Caki2 (cell line): ENCODE measurements at places on chromosomes 12 and 14. TPM values are rescaled to one million over a fixed set of nuclear protein-coding genes. Genes with fewer than 3 reads are reported as not detected.

Gene HPD
- 12.7 and 13.4 TPM in 2 replicates for total RNA-seq

Gene SRRM4
- total RNA-seq = not detected in 2 replicates

Gene MYH7
- not detected in 2 replicates for total RNA-seq

Gene NEDD1
- 10.7 and 15.4 TPM in 2 replicates for total RNA-seq

Gene LMNTD1
- 3.4 TPM in 1 of 2 replicates, not detected in the other for total RNA-seq

Gene RNF212B
- not detected in 2 replicates for total RNA-seq

Gene TGM1
- 0.44 TPM in 1 of 2 replicates, not detected in the other for total RNA-seq

Gene TAS2R42
- not detected in 2 replicates for total RNA-seq

Gene ZNF664
- total RNA-seq = 44.9 and 63.4 TPM in 2 replicates

Gene POLE2
- total RNA-seq = 37.1 and 60.2 TPM in 2 replicates

Gene FLRT2
- total RNA-seq = under 0.01 and 0.07 TPM in 2 replicates

DNA sequence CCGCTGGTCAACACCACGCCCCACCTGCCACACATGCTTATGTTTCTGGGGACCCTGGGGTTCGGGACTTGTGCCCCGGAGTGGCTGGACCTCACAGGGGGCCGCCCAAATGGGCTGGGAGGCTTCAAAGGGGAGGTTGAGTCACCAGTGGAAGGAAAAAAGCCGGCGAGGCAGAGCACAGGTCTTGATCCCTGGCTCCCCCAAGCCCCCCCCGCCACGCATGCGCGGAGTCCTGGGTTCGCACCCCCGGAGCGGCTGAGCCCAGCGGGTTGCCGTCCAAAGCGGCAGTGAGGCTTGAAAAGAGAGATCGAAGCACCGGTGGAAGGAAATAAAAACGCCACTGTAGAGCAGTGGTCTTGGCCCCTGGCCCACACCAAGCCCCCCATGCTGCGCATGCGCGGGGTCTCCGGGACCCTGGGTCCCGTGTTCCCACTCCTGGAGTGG, 313.5 kb downstream of the ALG10 start:
- no peak for DNase-seq

DNA sequence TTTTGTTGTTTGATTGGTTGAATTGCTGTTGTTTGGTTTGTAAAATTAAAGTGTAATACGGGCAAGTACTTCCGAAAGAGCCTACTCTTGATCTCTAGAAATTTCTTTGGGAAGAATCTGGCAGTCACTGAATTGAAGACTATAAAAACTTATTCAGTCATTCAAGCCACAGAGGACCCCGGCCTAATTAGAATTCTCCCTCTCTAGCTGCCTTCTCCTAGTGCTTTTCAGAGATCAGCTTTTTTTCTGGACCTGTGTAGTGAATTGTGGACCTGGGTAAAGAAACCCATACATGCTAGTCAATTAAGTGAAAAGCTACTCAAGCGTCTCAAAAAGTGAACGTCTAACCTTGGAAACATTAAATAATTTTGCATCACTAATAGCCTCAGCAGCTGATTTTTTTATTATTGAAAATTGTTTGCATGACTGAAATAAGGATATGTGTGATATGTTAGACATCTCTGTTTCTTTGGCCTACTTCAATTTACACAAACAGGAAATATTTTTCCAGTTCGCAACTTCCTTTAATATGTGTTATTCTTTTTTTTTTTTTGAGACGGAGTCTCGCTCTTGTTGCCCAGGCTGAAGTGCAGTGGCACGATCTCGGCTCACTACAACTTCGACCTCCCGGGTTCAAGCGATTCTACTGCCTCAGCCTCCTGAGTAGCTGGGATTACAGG, 27.2 kb downstream of the EFCAB11 start:
- DNase-seq = no peak

GRCh38 chr12:1300460-1300859, 293.9 kb downstream of the FBXL14 start:
- DNase-seq = no peak

- no peak for DNase-seq
Measured at GRCh38 chr12:76457010-76457409, 102.6 kb downstream of the OSBPL8 start.

DNA sequence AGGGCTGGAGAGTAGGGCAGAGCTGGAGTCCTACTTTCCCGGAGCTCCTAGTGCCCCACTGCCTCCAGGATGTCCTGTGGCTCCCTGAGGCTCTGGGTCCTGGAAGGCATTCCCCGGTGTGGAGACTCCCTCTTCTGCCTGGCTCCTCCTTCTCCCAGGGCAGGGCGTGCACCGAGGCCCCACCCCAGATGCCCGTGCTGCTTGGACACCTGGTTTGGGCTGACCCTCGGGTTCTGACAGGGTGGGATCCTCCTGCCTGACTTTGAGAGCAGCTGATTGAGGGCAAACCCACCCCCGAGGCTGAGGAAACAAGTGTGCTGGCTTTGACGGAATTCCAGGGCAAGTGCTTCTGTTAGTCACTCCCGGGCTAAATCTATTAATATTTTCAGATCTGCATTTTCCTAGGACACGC, 15.4 kb downstream of the TEAD4 start:
- DNase-seq = no peak

- no peak for DNase-seq
Measured at GRCh38 chr12:59459966-59460660, 135.7 kb upstream of the SLC16A7 start.

DNA sequence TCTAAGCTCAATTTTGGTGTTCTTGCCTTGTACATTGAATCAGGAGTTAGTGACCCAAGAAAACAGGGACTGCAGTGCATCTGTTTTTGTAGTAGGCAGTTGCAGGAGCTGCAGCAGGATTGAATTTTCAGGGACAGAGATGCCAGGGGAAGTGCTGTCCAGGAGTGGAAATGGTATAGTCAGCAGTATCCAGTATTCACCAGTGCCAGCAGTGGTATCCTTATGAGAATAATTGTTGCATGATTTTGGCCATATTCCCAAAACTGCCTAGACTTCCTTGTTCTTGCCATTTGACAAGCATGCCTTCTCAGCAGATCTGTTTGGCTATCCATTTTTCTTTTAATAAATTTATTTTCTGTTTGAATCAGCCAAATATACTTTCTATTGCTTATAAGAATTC, 18.6 kb upstream of the ABCD2 start:
- no peak for DNase-seq

DNA sequence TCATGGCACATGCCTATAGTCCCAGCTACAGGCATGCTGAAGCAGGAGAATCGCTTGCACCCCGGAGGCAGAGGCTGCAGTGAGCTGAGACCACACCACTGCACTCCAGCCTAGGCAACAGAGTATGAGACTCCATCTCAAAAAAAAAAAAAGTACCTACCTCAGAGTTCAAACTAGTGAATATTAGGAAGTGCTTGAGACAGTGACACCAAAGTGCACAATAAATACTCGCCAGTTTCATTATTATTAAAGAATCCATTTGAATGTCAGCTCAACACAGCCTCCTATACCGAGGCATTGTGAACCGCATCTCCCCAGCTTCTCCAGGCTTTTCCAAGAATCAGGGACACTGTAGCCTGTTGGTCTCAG, 5.0 kb downstream of the GAPDH start:
- peak; percentile 31 for DNase-seq

GRCh38 chr12:76685246-76685678, 78.7 kb upstream of the ZDHHC17 start:
- no peak for DNase-seq

GRCh38 chr12:45803111-45803510, 73.6 kb downstream of the ARID2 start:
- no peak for DNase-seq

DNA sequence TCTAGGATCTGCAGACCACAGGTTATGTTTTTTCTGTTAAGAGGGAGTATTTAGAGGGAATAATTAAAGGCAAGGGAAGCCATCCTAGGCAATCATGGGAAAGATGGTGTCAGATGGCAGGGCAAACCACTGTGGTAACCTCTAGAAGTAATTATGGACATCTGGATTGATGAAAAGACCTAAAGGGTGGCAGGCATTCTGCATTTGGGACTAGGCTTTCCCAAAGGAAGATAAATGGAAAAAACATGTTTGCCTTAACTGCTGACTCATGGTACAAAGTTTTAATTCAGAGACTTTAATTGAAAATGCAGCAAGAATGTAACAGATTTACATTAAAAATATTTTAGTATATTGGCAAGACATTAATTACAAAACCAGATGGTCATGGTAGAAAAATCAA, 88.1 kb downstream of the TMEM30B start:
- no peak for DNase-seq

DNA sequence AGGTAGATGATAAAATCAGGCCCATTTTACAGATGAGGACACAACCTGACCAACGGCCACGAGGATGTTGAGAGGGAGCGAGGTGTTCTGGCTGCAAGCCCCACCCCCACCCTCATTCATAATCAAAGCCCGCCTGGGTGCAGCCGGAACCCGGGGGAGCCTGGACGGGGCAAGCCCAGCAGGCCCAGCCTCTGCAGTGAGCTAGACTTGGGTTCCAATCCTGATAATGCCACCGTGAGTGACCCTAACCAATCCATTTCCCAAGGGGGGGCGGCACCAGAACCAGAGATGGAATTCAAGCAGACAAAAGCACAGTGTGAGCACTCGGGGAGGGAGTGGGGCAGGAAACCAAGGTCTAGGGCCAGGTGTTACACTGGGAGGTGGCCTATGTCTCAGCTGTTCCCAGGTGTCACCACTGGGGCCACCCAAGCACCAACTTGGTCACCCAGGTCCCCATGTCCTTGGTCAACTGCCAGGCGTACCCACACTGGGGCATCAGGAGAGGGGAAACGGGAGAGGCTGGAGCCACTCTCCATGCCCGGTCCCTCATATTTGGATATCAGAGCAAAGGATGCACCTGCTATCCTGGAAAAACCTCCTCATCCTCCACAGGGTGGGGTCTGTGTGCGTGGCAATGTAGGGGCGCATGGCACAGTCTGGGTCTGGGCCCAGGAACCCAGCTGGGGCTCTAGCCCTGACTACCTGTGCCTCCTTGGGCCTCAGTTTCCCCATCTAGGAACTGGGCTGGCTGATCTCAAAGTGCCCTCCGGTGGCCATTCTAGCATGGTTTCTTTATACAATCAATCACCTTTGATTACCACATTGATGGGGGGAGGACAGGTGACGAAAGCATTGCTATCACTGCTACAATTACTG, 58.4 kb downstream of the FAM222A start:
- DNase-seq = no peak

GRCh38 chr14:50001999-50002925, 109.4 kb downstream of the ARF6 start:
- DNase-seq = no peak
